ENCODE measurements at places on chromosomes 7 and 10. TPM values are rescaled to one million over a fixed set of nuclear protein-coding genes. Genes with fewer than 3 reads are reported as not detected.

TAC1 gene
- not detected for total RNA-seq

CLCN1 gene
- total RNA-seq: 0.16 TPM

NAT16 gene
- not detected for total RNA-seq

OR6V1 gene
- not detected for total RNA-seq

NANOS1 gene
- 2.7 TPM for total RNA-seq

UPK3B gene
- 0.18 TPM for total RNA-seq

STRA8 gene
- total RNA-seq: not detected

THSD7A gene
- total RNA-seq: 2.5 TPM

Data from fibroblast of the aortic adventitia (primary cell).